ENCODE measurements at places on chromosomes 13 and 19.

- DNase-seq = no peak
Measured at GRCh38 chr19:58364146-58364545, 1.6 kb upstream of the ZNF497 start.

GRCh38 chr13:44921931-44922758 lies 67.1 kb downstream of the NUFIP1 start:
- DNase-seq = peak; percentile 33

- DNase-seq = peak; percentile 81
Measured at GRCh38 chr19:17079710-17080439, 4.3 kb downstream of the MYO9B start.

- no peak for DNase-seq
Measured at GRCh38 chr13:26678796-26679195, 81.8 kb downstream of the GPR12 start.

GRCh38 chr13:40398065-40398464 lies 268.4 kb downstream of the FOXO1 start:
- no peak for DNase-seq

GRCh38 chr13:93220073-93220472 lies 6.5 kb upstream of the GPC6 start:
- DNase-seq = no peak

DNA sequence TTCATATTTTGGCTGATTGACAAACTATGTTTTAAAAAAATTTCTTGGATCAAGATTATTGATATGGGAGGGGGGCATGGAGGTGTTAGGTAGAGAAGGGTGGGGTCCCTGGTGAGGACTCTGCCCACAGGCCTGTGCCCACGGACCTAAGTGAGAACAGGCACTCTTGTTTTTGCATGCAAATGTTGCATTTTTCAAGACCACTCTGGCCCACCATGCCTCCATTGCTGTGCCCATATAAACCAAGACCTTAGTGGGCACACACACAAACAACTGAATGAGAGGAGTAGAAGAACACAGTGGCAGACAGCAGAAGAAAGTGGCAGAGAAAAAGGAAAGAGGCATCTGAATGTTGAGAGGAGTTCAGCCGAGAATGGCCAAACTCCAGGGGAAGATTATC lies 69.6 kb upstream of the ZNF98 start:
- no peak for DNase-seq

DNA sequence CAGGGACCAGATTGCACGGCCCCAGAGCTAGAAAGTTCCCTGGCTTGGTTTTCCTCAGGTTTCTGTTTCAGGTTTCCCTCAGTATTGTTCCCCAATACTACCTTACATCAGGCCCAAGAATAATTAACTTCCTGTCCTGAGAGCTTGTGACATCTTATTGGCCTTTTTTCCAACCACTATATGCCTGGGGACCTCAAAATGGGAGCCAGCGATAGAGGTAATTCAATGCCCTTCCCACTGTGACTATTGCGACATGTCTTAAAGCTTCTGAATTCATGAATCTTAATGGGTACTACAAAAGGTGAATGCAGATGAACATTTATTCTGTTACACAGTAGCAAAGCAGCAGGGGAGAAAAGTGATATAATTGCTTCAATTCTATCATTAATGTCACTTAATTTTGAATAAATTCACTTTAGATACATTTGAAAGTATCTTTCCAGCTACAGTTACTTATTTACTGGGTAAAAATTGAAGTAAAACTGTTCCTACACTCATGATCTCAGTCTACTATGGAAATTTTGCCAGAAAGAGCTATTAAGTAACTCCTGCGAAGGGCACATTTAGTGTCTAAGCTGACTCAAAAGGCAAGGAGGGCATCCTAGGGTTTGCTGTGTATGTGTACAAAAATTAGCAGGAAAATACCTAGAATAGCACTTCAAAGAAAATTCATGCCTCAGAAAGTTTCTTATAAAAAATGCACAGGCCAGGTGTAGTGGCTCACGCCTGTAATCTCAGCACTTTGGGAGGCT lies 4.1 kb downstream of the CRYL1 start:
- no peak for DNase-seq

DNA sequence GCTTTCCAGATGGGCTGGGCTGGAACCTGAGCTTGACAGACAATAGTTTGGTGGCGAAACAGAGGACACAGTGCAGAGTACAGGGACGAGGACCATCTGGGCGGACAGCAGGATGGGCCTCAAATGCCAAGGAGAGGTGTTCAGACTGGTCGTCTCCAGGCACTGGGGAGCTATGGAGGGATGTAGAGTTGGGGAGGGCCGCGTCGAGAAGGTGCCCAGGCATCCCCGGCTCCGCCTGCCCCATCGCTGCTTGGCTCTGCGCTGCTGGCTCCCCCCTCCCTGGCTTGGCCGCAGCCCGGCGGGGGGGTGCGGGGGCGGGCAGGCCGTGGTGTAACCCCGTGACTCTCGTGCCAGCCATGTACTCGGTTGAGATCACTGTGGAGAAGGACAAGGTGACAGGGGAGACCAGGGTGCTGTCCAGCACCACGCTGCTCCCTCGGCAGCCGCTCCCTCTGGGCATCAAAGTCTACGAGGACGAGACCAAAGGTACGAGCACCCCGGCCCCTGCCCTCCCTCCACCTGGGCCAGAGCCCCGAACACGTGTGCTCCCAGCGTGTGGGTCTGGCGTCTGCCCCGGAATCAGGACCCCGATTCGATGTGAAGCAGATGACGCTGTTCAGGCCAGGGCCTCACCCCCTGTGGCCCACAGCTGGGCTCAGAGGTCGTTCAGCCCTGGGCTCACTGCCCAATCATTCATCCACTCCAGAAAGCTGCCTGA lies 10.8 kb upstream of the MISP start:
- DNase-seq = no peak

DNA sequence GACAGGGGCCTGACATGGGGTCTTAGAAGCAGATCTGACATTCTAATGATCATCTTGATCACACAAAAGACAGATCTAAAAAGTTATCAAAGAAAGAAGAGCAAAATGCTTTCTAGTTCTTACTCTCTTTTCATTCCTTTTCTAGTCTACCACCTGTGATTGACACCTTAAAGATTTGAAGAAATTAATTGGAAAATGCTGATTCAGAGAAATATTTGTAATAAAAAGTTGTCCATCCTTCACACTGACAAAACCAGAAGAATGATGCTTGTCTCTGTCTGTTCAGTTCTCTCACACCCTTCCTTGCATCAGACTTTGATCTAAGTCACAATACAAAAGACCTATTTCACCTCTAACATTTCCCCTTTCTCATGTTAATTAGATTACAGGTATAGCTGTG lies 182.4 kb downstream of the RAP2A start:
- DNase-seq = no peak

- no peak for DNase-seq
Measured at GRCh38 chr19:55696301-55697068, 21.5 kb downstream of the EPN1 start.

DNA sequence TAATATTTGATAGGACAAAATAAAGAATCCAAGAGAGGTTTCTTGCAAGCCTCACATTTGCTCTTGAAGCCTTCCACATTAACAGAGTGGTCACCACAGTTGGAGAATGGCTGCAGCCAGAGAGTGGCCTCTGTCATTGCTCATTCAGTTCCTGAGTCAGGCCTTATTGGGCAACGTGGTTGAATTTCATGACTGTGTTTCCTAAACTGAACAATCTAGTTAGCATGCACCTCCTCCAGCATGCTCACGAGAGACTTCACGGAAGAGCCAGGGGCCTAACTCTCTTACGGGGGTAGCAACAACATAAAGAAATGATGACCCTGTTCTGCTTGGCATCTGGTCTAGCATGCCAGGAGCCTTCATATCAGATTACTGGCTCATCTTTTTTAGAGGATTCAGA lies 9.6 kb upstream of the UBL3 start:
- DNase-seq = no peak

- DNase-seq = peak; percentile 70
Measured at GRCh38 chr19:1102407-1103131, 1.2 kb upstream of the GPX4 start.
